ENCODE measurements at places on chromosomes 4 and X.

GRCh38 chrX:71148278-71148663 lies 3.6 kb downstream of the NLGN3 start:
- no peak for DNase-seq

DNA sequence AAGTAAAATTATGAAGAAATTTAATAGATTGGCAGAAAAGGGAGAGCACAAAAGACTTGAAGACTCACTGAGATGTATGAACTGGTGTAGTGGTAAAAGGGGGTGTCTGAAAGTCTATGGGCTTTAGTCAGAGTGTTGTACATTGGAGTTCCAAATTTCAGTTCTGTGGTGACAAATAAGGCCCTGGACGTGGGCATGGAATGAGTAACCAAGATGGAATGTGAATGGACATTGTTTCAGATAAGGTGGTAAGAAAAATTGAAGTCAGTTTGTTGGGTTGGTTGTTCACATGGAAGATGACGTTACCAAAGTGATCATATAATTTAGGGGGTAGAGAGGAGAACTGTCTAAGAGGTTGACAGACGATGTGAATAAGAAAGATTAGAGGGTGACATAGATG lies 13.9 kb downstream of the CYSLTR1 start:
- no peak for DNase-seq

- no peak for DNase-seq
Measured at GRCh38 chr4:110075083-110075738, 123.2 kb downstream of the ELOVL6 start.

- DNase-seq, result no peak
Measured at GRCh38 chrX:124231451-124231759, 101.1 kb upstream of the TEX13D start.

DNA sequence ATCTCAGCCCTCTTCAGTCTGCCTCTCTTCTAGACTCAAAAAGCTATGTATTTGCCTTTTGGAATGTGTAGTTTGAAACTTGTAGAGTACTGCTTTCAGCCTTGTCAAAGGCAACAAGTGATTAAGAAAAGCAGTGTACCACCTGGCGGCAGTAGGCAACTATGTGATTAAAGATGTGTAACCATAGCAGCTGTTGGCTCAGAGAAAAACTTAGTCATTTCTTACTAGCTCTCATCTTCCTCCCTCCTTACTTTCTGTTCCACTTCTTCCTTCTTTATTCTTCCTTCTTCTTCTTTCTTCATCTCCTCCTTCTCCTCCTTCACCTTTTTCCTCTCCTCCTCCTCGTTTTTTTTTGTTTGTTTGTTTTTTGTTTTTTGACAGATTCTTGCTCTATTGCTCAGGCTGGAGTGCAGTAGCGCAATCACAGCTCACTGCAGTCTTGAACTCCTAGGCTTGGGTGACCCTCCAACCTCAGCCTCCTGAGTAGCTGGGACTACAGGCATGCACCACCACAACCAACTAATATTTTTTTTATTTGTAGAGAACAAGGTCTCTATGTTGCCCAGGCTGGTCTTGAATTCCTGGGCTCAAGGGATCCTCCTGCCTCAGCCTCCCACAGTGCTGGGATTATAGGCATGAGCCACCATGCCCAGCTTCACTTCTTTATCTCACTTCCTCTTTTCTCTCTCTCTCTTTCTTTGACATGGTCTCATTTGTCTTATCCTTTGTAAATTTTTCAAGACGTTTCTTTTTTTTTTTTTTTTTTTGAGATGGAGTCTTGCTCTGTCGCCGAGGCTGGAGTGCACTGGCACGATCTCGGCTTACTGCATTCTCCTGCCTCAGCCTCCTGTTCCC lies 32.6 kb downstream of the ABHD18 start:
- peak; percentile 68 for DNase-seq

DNA sequence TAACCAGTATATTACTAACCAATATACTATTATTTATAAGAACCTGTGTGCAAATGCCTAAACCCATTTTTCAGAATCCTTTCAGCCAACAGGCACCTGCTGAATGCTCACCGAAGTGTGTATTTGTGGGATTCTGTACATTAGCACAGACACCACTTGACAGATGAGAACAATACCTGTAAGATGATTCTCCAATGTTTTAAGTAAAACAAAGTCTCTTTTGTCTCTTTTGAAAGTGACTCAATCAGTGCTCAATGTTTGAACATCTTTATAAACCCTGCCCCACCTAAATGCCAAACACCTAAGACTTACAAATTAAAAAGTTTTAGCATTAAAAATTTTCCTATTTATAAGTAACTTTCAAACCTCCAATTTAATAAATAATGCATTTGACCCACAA lies 763 bp downstream of the ASB9 start:
- no peak for DNase-seq

GRCh38 chrX:11064276-11064675 lies 46.9 kb upstream of the HCCS start:
- DNase-seq, result no peak
